ENCODE measurements at places on chromosomes 13 and 19. TPM values are rescaled to one million over a fixed set of nuclear protein-coding genes. Genes with fewer than 3 reads are reported as not detected.

DNA sequence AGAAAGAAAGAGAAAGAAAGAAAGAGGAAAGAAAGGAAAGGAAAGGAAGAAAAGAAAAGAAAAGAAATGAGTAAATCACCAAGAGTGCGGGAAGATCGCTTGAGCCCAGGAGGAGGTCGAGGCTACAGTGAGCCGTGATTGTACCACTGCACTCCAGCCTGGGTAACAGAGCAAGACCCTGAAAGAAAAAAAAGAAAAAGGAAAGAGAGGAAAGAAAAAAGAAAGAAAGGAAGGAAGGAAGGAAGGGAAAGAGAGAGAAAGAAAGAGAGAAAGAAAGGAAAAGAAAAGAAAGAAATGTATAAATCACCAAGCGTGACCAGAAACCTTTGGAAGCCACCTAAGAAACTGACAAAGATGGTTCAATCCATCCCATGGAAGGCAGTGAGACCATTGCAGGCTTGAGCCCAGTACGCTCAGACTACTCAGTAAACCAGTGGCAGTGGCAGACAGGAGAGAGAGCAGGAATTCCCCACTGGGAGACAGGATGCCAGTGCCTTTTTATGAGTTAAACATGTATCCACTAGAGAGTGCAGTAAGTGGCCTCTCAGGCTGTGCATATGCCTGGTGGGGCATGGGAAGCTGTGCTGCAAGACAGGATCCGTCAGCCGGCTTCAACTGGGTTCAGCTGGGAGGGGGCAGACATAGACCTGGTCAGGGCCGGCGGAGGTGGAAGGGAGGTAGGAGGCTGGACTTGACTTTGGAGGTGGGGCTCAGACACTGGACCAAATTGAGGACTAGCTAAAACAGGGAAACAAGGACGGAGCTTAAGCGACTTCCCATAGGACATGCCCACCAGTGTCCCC, 4.8 kb downstream of the GPR42 start:
- no peak for DNase-seq

Gene ZNF253
- 11.8 TPM for total RNA-seq

GRCh38 chr13:72151241-72151640, 284.2 kb upstream of the DACH1 start:
- DNase-seq = no peak

Gene EPS8L1
- 42.1 TPM for total RNA-seq

Gene CATSPERD
- total RNA-seq = not detected

Gene ATP1A3
- 1.2 TPM for total RNA-seq

DNA sequence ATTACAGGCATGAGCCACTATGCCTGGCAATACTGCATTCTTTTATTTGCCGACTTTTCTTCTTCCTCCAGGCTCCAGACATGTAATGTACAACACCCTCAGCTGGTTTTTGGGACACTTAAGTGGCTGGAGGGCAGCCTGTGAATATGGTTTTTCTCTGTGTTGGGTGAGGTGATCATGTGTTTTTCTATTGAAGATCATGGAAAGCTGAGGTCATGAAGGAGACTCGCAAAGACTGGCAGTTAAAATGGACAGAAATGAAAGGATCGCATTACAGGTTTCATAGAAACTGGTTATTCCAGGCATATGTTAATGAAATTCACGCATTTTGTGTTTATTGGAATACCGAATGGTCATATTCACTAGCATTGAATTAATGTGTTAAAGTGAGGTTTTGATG, 85.2 kb upstream of the RNF113B start:
- DNase-seq = no peak

GRCh38 chr13:85427416-85427815, 371.8 kb downstream of the SLITRK6 start:
- DNase-seq = no peak

GRCh38 chr13:110106726-110107125, 200.2 kb downstream of the COL4A1 start:
- no peak for DNase-seq

DNA sequence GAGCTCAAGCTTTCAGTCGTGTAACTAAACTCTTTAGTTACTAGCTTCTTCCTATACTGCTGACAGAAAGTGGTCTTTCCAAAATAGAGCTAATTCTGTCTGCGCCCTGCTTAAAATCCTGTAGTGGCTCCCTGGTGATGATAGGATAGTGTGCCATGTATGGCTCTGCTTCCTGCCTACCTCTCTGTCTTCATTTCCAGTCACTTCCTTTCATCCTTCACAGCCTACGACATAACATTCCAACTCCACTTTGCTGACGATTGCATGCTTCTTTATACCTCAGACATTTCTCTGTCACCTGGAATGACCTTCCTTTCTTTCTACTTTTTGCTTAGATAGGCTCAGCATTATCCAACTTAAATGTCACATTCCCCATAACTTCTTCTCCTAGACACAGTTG, 190.8 kb downstream of the MAB21L1 start:
- DNase-seq = no peak

DNA sequence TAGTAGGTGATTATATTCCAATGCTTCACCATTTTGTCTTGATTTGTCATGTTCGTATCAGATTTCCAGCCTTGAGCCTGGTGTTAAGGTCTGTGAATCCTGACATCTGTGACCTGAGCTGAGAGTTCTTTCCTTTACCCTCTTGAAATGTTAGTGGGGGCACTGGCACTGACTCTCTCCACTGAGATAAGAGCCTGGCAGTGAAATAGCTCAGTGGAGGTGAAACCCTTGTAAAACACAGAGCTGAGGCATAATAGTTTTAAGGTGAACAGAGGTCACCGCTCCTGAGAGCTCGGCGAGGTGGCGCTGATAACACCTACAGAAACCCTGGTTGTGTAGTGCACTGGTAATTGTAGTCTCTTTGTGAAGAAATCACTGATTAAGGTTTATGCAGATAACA, 748.2 kb downstream of the DIAPH3 start:
- DNase-seq = no peak

DNA sequence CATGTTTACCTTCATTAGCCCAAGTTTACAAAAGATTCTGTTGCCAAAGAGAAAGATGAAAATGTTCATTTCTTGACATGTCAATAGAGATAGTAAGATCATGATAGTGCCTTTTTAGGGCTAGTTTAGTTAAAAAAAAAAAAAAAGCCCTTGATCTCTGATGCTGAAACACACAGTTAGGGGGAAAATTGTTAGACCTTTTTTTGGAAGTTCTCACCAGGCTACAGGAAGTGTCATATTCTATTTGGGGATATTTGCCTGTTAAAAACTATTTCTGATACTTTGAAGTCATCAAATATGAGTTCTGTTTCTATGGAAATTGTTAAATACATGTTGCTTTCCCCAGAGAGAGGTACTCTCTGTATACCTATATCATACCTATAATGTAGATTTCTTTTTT, 21.6 kb downstream of the SLAIN1 start:
- DNase-seq = no peak

DNA sequence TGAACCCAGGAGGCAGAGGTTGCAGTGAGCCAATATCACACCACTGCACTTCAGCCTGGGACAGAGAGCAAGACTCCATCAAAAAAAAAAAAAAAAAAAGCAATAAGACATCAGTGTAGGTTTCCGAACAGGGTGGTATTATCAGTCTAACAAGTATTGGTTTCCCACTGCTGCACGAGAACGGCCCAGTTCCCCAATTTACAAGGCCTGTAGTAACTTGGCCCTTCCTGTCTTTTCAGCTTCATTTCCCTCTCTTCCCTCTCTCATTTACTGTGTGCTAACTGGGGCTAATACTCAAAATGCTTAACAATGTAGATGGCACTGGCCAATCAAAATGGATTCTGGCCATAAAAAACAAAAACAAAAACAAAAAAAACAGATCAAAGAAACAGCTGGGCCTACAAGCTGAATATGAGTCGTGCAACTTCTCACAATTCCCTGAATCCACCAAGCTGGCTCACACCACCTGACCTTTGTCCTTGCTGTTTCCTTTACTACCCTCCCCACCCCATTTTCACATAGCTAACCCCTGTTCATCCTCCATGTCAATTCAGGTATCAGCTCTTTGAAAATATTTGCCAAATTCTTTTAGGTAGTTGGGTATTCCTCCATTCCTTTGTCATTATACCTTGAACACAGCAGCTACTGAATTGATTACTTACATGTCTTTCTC, 2.4 kb downstream of the TEX101 start:
- no peak for DNase-seq

Gene ENOX1
- 0.09 TPM for total RNA-seq

Gene ZNF888
- 18.3 TPM for total RNA-seq

DNA sequence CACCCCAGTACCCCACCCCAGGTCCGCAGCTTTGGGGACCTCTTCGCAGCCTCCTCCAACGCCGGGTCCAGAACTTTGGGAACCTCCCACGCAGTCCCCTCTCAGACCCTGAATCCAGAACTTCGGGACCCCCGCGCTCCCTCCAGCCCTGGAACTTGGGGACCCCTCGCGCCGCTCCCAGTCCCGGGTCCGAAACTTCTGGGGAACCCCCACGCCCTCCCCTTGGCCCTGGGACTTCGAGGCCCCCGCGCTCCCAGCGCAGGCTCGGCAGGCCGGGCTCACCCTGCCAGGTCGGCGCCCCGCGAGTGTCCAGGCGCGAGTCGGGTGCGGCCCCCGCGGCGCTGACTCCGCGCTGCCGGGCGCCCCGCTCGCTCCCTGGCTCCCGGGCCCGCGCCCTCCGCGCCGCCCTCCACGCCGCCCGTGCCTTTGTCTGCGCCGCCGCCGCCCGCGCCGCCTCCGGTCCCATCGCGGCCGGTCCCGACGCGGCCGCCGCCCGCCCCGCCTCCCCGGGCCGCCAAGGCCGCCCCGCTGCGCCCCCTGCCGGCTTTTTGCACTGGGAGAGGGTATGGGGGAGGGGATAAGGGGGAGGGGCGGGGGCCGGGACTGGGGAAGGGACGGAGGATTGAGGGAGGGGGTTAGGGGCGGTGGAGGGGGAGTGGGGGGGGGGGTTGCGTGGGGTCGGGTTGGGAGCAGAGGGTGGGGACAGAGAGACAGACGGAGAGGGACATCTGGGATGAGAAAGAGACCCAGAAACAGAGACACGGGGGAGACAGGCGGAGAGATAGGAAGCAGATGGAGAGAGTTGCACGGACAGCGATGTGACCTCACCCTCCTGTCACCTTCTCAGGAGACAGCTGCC, at the start of gene HOMER3:
Gene HOMER3, minus strand, starts transcription at position 449 of the 859 bp plus-strand sequence. CDS start 2,235 bp downstream, outside the sequence.
- peak; percentile 90 for DNase-seq

GRCh38 chr19:14091081-14091812, 696 bp upstream of the SAMD1 start:
- DNase-seq = peak; percentile 89

GRCh38 chr19:16441661-16442162, 30.1 kb downstream of the EPS15L1 start:
- DNase-seq = no peak

DNA sequence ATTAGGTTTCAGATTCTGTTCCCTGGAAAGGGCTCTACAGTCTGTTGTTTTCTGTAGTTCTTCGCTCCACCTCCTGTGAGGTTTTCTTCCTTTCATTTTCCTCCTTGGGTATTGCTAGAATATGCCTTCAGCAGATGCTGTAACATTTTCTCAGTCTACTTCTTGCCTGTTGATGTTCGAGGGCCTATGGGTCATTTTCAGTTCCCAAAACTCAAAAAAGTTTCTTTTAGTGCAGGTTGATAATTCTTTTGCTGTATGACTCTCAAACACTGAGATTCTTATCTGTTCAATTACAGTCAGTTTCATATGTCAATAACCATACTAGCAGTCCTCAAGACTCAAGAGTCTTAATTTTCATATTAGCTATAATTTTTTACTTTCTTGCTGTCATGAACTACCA, 268.3 kb downstream of the RFC3 start:
- no peak for DNase-seq

Gene APOC4
- total RNA-seq = not detected

- no peak for DNase-seq
These were observed 8.4 kb downstream of the CSNK1A1L start for GRCh38 chr13:37097076-37097475.

DNA sequence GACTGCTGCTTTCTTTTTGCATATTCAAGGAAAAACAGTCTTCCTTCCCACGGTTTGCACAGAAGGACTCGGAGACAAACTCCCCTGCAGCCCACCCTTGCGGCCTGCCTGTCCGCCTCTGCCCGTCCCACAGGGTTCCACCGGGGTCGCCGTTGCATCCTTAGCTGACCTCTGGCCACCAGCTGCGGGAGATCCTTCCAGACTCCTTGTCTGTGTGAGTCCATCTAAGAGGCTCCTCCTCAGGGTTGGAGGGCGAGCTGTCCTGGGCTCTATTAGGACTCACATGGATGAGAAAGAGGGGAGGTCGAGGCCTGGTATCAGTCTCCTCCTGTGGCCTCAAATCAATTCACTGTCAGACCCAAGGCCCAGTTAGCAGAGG, 39.2 kb downstream of the KLF2 start:
- DNase-seq = no peak

DNA sequence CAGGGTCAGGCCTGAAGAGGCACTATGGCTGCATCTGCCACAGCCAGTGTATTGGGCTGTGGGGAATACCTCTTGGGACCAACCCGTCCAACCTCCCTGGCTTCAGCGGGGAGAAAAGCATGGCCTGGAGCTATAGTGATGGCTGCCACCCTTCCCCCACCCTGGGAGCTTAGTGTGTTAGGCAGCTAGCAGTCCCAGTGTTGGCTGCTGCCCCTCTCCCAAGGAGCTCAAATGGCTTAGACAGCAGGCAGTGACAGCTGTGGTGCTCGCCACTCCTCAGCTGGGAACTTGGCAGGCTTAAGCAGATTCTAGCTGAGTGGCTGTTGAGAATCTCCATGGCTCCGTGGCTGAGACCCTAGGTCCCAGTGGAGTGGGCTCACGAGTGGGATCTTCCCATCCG, 19.7 kb downstream of the ACOD1 start:
- no peak for DNase-seq

DNA sequence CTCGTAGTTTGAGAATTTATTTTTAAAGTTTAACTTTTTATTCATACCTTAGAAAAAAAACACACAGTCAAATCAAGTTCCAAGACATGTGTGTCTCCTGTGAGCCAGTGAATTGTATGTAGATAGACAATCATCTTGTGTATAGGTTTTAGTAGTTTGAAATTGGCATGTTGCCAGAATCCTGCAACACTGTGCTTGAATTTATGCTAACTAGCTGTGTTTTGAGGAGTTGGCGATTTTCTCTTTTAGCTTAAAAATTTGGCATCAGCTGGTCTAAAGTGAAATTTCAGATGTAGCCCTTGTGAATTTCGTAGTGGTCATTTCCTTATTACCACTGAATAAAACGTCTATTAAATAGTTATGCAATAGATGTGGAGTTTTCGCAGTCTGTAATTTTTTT, 213.2 kb downstream of the ATP8A2 start:
- DNase-seq = no peak

- peak; percentile 85 for DNase-seq
These were observed 4.3 kb downstream of the CD37 start for GRCh38 chr19:49339301-49340068.

Gene C19orf47
- 11.2 TPM for total RNA-seq

- no peak for DNase-seq
These were observed 114.6 kb downstream of the SOX1 start for GRCh38 chr13:112181336-112182067.

All from left colon (tissue), 2 donors.